ENCODE measurements at places on chromosomes 4 and X. TPM values are rescaled to one million over a fixed set of nuclear protein-coding genes. Genes with fewer than 3 reads are reported as not detected.

PAGE5 gene
- total RNA-seq, result 0.66 TPM

BGN gene
- total RNA-seq, result 10.1 TPM

NUDT11 gene
- total RNA-seq, result 7.1 TPM

FHIP1A gene
- under 0.01 TPM for total RNA-seq

All from fibroblast of lung (primary cell).